OCI-LY7 (cell line): ENCODE measurements at places on chromosomes 3 and 15. TPM values are rescaled to one million over a fixed set of nuclear protein-coding genes. Genes with fewer than 3 reads are reported as not detected.
A peak's percentile ranks its signal among the peaks of the same experiment; 100 is the strongest.

DNA sequence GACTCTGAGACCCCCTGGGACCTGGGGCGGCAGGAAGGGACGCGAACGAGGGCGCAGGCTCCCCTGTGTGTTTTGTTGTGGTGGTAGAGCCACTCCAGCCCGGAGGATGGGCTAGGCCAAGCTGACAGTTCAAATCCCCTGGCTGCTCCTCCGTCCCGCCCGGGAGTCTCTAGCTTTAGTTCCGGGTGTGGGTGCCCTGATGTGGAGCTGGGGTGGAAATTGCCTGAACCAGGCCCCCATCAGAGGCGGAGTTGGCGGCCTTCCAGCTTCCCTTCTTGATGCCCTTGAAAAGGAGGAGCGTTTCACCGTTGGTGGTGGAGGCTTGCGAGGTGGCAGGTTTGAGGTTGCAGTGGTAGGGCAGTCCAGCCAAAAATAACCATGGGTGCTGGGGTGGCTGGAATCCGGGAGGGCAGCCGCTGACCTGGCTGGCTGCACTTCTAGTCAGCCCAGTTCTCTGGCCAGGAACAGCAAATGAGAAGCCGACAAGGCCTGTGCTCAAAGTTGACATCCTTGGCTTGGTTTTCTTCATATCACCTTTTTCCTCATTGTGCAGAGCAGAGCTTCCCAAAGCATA, 817 bp downstream of the CLK3 start:
- DNase-seq, result peak; percentile 56

DNA sequence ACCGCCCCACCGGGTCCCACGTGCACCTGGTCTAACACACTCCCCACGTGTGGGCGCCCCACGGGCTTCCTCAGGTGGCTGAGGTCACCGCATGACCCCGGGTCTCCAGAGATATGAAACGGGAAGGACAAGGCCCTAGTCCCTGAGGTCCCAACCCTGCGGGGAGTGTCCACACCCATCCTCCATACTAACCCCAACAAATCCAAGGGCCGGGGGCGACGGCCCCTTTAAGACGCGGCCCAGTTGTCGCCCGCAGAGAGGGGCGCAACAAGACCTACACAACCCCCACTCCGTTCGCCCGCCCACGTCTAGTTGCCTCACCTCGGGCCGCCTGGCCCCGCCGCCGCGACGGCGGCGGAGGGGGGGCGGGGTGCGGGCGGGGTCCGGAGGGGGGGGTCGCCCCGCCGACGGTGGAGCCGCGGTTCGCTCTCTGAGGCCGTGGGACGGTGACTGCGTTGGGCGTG, 396 bp downstream of the INO80 start:
- peak; percentile 83 for DNase-seq

Gene INAFM2
- total RNA-seq, result 4.4 and 5.3 TPM in 2 replicates

Gene CCR9
- 0.32 TPM in 1 of 2 replicates, not detected in the other for total RNA-seq

Gene SLCO3A1
- 40.0 and 47.3 TPM in 2 replicates for total RNA-seq
